Activated CD8-positive, alpha-beta T cell treated with anti-CD3 and anti-CD28 coated beads, Interleukin-2, amount 10 ng/mL, durations not matched to agents 7 days and 5 days (primary cell): ENCODE measurements at places on chromosomes 5 and 9. TPM values are rescaled to one million over a fixed set of nuclear protein-coding genes. Genes with fewer than 3 reads are reported as not detected.
A peak's percentile ranks its signal among the peaks of the same experiment; 100 is the strongest.

- H3K36me3 ChIP-seq = no peaks in the 10 kb centered on the region
- no peak overlapping the region for H3K27ac ChIP-seq
- H3K4me3 ChIP-seq = no peak overlapping the region
- DNase-seq = no peak
- no peaks in the 10 kb centered on the region for H3K27me3 ChIP-seq
- H3K4me1 ChIP-seq = no peaks in the 10 kb centered on the region
Observed at GRCh38 chr5:92313385-92313784, 930.3 kb upstream of the ARRDC3 start.

DNA sequence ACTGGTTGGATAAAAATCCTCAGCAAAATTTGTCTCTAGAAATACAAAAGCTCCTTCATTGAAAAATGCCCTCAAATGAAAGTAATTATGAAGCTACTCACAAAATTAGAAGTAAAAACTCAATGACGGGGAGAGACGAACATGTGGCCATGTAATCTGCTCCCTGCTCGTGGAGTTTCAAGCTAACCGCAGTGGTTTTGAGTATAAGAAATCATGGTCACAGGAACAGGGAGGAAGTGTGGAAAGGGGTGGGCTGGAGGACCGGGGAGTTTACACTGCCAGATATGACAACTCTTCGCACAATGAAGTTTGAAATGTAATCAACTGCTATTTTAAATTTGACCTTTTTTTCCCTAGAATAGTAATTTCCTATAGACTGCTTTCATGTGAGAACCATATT is 765.4 kb upstream of the DMAC1 start:
- H3K4me3 ChIP-seq = no peak overlapping the region
- H3K36me3 ChIP-seq = no peaks in the 10 kb centered on the region
- no peak for DNase-seq
- no peak overlapping the region for H3K27ac ChIP-seq
- no peaks in the 10 kb centered on the region for H3K27me3 ChIP-seq

DNA sequence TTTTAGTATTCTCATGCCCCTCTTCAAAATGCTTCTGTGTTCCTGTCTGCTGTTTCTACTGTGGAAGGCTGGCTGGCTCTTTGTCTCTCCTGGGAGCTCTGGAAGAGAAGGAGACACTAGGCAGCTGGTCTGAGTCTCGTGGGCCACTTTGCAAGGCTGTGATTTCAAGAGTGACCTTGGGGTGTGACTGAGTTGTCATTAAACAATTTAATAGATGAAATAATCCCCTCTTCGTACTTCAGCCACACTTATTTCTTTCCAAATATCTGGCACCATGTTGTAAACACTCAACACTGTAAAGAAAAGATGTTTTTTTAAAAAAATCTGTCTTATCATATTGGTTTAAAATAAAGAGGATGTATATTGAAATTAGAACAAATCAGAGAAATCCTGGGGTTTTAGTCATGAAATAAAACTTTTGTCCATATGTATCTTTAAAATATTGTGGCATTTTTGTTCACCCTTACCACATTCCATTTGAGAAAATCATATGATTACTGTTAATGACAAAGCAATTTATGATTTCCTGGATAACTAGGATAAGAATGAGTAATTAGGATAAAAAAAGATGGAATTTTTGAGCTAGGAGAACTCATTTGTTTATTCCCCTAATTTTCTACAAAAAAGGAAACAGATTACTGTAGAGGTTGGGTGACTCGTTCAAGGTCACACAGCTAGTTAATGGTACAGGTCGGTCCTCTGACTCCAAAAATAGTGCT is 200.8 kb downstream of the MAT2B start:
- no peaks in the 10 kb centered on the region for H3K36me3 ChIP-seq
- DNase-seq = no peak
- no peak overlapping the region for H3K27ac ChIP-seq
- no peak overlapping the region for H3K4me3 ChIP-seq

DNA sequence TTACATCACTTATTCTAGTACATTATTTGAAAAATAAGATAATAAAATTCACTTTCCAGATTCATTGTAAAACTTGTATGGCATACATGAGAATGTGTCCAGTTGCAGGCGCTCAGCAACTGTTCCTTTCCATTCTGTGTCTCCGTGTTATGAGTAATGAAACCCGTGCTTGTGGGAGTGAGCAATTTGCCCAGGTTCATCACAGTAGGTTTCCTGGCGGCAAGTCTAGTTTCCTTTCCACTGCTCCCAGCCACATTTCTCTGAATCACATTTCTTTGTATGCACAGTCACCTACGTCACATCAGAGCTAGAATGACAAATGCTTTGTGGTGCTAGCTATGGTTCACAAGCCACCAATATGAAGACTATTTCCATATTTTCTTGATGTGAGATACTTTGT is 39.9 kb downstream of the MOCS2 start:
- peaks cover 5% of the 10 kb centered on the region for H3K27me3 ChIP-seq
- peaks cover 51% of the 10 kb centered on the region for H3K36me3 ChIP-seq
- H3K4me1 ChIP-seq = peaks cover 30% of the 10 kb centered on the region
- peak overlapping the region; percentile 44 for H3K4me3 ChIP-seq
- H3K27ac ChIP-seq = peak overlapping the region; percentile 80

- H3K27me3 ChIP-seq = peaks cover 11% of the 10 kb centered on the region
- H3K4me3 ChIP-seq = no peak overlapping the region
- H3K36me3 ChIP-seq = no peaks in the 10 kb centered on the region
- H3K4me1 ChIP-seq = peaks cover 8% of the 10 kb centered on the region
Observed at GRCh38 chr5:74950836-74951515, 84.8 kb upstream of the FAM169A start.

GRCh38 chr5:133728475-133728874 is 116.1 kb upstream of the FSTL4 start:
- peaks cover 7% of the 10 kb centered on the region for H3K27me3 ChIP-seq
- H3K27ac ChIP-seq = no peak overlapping the region
- DNase-seq = no peak
- no peak overlapping the region for H3K4me3 ChIP-seq

- H3K4me1 ChIP-seq = no peaks in the 10 kb centered on the region
- no peaks in the 10 kb centered on the region for H3K36me3 ChIP-seq
- no peak for DNase-seq
- H3K27ac ChIP-seq = no peak overlapping the region
- H3K4me3 ChIP-seq = no peak overlapping the region
- no peaks in the 10 kb centered on the region for H3K27me3 ChIP-seq
Observed at GRCh38 chr9:14031060-14031414, 282.9 kb downstream of the NFIB start.

DNA sequence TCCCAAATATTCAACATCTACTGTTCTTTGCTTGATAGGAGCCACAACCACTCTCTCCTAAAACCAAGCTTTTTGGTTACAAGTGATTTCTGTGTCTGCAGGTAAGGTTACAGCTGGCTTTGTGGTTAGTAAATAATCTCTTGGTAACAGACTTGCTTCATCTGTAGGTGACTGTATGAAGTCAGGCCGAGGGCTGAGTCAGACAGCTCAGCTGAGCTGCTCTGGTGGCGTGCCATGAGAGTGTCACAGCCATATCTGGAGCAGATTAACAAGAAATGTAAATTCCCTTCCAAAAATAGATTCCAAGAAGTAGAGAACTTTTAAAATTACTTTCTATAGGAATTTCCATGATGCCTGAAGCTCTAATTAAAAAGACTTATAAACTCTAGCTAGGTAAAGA is 23.7 kb upstream of the TAS2R1 start:
- no peaks in the 10 kb centered on the region for H3K27me3 ChIP-seq
- no peak overlapping the region for H3K4me3 ChIP-seq
- DNase-seq = no peak
- no peaks in the 10 kb centered on the region for H3K36me3 ChIP-seq

DNA sequence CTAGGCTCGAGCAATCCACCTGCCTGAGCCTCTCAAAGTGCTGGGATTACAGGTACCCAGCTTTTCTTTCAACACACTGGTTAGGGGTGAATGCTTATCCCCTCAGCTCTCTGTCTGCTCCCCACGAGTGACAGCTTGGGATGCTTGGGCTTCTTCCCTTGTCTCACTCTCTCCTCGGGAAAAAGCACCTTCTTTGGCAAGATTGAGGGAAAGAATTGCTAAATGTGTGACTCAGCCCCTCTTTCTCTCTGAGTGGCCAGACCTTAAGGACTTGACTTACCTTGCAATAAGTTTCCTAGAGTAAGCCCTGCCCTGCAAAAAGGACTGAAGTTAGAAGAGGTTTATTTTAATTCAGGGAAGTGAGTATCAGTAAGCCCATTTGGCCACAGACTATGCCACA is 68.1 kb upstream of the ERBIN start:
- no peak overlapping the region for H3K27ac ChIP-seq
- peaks cover 6% of the 10 kb centered on the region for H3K4me1 ChIP-seq
- no peak overlapping the region for H3K4me3 ChIP-seq
- H3K27me3 ChIP-seq = no peaks in the 10 kb centered on the region
- DNase-seq = no peak

GRCh38 chr9:130239741-130240241 is 25.8 kb upstream of the HMCN2 start:
- H3K36me3 ChIP-seq = no peaks in the 10 kb centered on the region
- H3K27ac ChIP-seq = no peak overlapping the region

GRCh38 chr5:127671218-127671617 is 22.3 kb downstream of the CTXN3 start:
- no peak overlapping the region for H3K4me3 ChIP-seq
- H3K27me3 ChIP-seq = peaks cover 3% of the 10 kb centered on the region

GRCh38 chr9:25935188-25935587 is 256.9 kb upstream of the TUSC1 start:
- H3K36me3 ChIP-seq = no peaks in the 10 kb centered on the region
- no peak overlapping the region for H3K4me3 ChIP-seq
- H3K4me1 ChIP-seq = no peaks in the 10 kb centered on the region

GRCh38 chr9:113516840-113517577 is 53.5 kb downstream of the RGS3 start:
- DNase-seq = peak; percentile 88
- no peaks in the 10 kb centered on the region for H3K27me3 ChIP-seq
- peaks cover 34% of the 10 kb centered on the region for H3K36me3 ChIP-seq
- H3K4me3 ChIP-seq = peak overlapping the region; percentile 95

- peak; percentile 73 for DNase-seq
- peak overlapping the region; percentile 90 for H3K27ac ChIP-seq
- H3K36me3 ChIP-seq = peaks cover 45% of the 10 kb centered on the region
- no peaks in the 10 kb centered on the region for H3K27me3 ChIP-seq
Observed at GRCh38 chr9:2655411-2655901, 33.9 kb downstream of the VLDLR start.

DNA sequence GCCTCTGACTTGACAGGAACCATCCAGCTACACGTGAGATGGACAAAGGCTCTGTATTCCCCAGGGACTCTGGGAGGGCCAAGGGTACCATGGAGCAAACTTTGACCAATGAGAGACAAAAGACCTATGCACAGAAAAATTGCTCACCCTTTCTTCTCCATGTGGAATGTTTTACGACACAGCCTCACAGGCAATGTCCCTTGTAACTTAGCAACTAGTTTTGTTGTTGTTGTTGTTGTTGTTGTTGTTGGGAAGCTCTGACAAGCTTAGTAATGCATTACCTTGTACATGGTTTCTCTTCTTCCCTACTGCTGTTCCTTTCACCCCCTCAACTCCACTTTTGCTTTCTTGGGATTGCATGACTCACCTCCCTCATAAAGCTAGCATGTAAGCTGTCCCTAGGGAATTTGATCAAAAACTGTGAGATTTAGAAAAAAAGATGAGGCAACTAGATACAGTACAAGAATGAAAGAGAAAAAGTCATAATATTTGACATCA is 550.9 kb downstream of the RAB3C start:
- no peak overlapping the region for H3K4me3 ChIP-seq
- no peaks in the 10 kb centered on the region for H3K27me3 ChIP-seq
- no peak for DNase-seq
- H3K27ac ChIP-seq = peak overlapping the region; percentile 56
- H3K36me3 ChIP-seq = peaks cover 22% of the 10 kb centered on the region

DNA sequence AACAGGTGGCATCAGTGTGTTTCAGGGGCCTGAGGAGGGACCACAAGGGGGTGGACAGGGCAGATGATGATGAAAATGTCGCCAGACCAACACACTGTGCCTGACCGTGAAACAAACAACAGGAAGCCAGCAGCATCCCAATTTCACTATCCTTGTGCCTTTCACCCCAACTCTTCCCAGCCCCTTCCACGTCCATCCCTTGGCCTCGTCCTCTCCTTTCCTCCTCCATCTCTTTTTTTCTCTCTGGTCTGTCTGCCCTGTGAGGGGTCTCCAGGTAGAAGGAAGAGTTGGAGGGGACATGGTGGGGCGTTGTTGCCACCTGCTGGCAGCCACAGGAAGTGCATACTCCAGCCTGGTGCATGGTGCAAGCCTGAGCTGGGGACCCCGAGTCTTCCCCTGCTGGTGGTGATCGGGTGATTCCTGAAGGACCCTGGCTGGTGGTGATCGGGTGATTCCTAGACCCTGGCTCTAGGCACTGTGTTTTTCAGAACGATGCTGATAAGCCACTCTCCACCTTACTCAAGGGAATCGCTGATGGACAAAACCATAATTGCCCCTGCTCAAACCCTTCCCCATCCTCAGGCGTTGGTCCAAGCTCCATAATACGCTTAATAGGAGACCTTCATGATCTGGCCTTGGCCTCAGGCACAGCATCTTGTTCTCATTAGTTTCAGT is 21.7 kb upstream of the NSD1 start:
- no peak overlapping the region for H3K4me3 ChIP-seq
- H3K4me1 ChIP-seq = peaks cover 20% of the 10 kb centered on the region
- peak; percentile 72 for DNase-seq

ZDHHC12 gene
- total RNA-seq = 88.4 TPM

ADAMTSL2 gene
- total RNA-seq = not detected

PCDHA1 gene
- not detected for total RNA-seq

SEMA5A gene
- not detected for total RNA-seq

TMEM215 gene
- total RNA-seq = not detected

NAIP gene
- 11.3 TPM for total RNA-seq

ENG gene
- total RNA-seq = 24.3 TPM
